ENCODE measurements at places on chromosomes 12 and 14.

GRCh38 chr12:20024194-20024593, 344.1 kb upstream of the PDE3A start:
- DNase-seq = no peak

DNA sequence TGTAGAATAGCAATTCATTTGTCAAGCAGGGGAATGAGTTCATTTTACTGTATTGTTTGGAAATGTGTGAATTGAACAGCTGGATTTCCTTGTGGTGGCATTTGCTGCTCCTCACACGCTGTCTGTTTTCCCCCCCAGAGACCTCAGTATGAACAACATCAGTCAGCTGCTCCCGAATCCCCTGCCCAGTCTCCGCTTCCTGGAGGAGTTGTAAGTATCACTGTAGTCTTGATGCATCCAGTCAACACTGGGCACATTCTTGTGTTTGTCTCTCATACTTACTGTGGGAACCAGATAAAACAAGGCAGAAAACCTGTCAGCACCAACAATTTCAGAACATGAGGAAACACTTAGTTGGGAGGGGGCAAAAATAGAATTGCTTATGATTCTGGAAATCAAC, 64.9 kb downstream of the LGR5 start:
- DNase-seq = no peak

DNA sequence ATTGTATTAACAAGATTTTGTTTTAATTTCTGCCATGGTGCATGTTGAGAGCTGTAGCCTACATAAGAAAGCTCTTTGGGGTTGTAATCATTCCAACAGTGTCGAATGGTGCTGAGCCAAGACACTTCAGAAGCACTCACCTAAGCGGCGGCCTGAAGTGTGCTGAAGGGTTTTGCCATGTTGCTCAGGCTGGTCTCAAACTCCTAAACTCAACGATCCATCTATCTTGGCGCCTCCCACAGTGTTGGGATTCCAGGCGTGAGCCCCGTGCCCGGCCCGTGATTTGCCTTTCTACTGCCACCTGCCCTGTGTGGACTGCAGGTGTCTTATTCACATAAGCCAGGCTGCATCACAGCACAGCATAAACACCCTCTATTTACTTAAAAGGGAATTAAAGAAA, 48.9 kb downstream of the AMN start:
- DNase-seq = no peak

DNA sequence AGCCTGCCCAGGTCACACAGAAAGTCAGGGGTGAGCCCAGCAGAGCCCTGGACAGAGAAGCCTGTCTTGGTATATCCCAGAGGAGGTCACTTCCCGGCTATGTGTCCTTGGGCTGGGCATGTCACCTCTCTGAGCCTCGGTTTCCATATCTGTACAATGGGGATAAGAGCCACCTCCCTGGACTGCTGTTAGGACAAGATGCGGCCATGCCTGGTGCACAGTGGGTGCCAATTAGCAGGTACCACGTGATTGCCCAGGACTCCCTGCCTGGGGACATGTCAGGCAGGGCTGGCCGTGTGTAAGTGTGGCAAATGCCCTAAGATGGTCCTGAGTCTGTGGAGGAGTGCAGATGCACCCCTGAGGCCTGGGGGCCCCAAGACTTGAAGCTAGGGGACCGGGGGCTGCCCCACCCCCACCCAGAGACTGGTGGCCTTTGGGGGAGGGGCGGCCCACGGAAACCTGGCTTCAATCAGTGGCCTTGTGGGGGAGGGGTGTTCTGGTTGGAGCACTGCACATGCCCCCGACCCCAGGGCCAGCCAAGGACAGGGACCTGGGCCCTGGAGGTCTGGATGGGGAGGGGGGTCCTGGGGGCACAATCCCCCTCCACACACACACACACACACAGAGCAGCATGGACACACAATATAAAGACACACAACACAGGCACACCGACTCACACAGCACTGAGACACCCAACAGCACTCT, 878 bp downstream of the TMEM119 start:
- DNase-seq = no peak

- DNase-seq = no peak
These were observed 91.7 kb downstream of the ZFP36L1 start for GRCh38 chr14:68701001-68701741.

DNA sequence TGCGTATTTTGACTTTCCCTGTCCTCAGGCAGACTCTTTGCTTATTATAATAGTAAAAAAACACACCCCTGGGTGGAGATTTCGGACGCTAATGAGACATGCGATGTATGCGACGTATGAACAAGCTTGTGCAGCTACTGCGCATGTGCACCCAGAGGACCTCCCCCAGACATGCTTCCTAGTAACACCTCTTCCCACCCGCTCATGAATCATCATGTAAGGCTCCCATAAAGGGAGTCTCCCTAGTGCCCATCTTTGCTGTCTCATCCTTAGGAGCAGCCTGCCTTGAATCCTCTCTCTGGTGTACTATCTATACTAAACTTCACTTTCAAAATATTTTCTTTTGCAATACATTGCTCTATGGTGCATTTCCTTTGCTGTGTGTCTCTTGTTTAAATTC, 210.1 kb downstream of the TMEM132D start:
- DNase-seq = no peak

DNA sequence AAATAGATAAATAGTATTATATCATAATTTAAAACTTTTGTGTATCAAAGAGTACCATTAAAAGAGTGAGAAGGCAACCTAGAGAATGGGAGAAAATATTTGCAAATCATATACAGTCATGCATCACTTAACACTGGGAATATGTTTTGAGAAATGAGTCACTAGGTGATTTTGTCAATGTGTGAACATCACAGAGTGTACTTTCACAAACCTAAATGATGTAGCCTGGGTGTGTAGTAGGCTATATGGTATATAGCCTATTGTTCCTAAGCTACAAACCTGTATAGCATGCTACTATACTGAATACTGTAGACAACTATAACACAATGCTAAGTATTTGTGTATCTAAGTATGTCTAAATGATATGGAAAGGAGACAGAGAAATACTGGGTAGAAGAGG, 48.0 kb upstream of the ARID2 start:
- DNase-seq = no peak

DNA sequence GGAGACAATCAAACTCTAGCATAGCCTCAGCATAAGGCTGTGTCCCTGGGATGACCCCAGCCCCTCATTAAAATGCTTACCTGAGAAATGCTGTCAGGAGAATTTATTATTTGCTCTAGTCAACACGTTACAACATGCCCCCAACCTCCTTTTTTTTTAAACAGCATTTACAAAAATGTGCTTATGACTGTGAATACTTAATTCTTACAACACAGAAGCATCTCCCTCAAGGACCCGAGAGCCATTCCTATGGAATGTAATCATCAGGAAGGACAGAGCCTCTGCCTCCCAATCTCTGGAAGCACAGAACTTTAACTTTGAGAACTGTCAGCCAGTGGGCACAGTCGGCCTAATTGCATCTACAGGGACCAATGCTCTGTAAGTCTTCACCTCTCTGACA, 136.6 kb upstream of the OVCH1 start:
- no peak for DNase-seq

DNA sequence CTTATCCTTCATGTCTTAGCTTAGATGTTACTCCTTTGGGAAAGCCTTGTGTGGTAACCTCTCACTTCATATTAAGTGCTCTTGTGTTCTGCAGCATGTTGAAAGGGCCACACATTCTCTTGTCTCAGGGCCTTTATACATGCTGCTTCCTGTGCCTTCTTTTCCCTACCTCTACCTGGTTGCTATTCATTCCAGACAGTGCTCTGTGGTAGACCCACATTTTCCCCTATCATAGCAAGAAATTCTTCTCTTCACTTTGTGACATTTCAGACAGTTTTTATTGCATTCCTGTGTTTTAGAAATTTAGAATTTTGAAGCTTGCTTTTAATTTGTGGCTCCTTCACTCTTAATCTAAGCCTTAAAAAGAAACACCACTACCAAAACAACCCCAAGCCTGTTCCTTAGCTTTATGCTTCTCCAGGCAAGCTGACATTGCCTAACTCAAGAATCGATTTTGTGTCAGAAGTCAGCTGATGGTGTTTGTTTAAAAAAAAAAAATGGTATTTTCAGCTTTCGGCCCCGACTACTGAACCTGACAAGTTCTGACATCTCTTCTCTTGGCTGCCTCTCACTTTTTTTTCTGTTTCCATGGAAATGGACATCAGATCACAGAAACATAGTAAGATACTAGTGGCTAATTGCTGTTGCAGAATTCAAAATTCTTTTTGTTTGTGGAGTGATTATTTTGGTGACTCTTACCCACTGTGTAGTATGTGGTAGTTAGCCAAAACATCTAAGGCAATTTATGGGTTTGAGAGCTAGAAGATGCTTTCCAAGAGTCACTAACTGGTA, 156.3 kb downstream of the NUBPL start:
- DNase-seq = no peak

All from HL-60 (cell line).